ENCODE measurements at places on chromosomes 16 and 17. TPM values are rescaled to one million over a fixed set of nuclear protein-coding genes. Genes with fewer than 3 reads are reported as not detected.

KRTAP1-5 gene
- total RNA-seq = 63.2 TPM

- H3K27me3 ChIP-seq = peaks cover 3% of the 10 kb centered on the region
- H3K27ac ChIP-seq = no peak overlapping the region
- no peaks in the 10 kb centered on the region for H3K4me1 ChIP-seq
- no peak overlapping the region for H3K4me3 ChIP-seq
- DNase-seq = no peak
Observed at GRCh38 chr16:55901566-55902217, 26.5 kb upstream of the CES5A start.

GRCh38 chr16:88634994-88635670 lies 3.2 kb upstream of the IL17C start:
- H3K27me3 ChIP-seq = peaks cover 63% of the 10 kb centered on the region
- H3K4me3 ChIP-seq = peak overlapping the region; percentile 50
- H3K27ac ChIP-seq = no peak overlapping the region
- H3K4me1 ChIP-seq = peaks cover 18% of the 10 kb centered on the region
- no peak for DNase-seq

- H3K36me3 ChIP-seq = peaks cover 87% of the 10 kb centered on the region
- peaks cover 52% of the 10 kb centered on the region for H3K4me1 ChIP-seq
- no peak overlapping the region for H3K4me3 ChIP-seq
- no peak for DNase-seq
- H3K27me3 ChIP-seq = no peaks in the 10 kb centered on the region
Observed at GRCh38 chr17:45098081-45098868, 34.0 kb downstream of the PLCD3 start.

All from suprapubic skin (tissue), 4 donors.